ENCODE measurements at places on chromosomes 12 and 14.

GRCh38 chr12:29086325-29087271 is 62.5 kb upstream of the FAR2 start:
- DNase-seq = no peak

- DNase-seq = no peak
Measured at GRCh38 chr12:11929714-11930113, 141.0 kb upstream of the BCL2L14 start.

- peak; percentile 64 for DNase-seq
Measured at GRCh38 chr14:73785834-73786635, 65.6 kb upstream of the PTGR2 start.

DNA sequence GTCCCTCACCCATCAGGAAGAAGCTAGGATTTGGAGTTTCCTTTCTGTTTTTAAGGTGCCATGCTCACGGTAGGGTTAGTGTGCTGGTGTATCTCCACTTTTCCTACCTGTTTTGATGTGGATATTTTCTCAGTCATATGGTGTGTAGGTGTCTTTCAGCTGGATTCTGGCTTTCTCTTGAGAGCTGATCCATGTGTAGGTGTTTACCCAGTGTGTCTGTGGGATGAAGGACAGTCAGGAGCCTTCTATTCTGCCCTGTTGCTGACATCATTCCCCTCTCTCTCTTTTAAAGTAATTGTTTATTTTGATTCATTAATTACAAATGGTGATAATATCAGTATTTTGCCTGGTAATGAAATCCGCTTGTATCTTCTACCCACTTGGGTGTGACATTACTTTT is 22.8 kb downstream of the TMX1 start:
- no peak for DNase-seq

- DNase-seq = no peak
Measured at GRCh38 chr14:59060841-59061240, 127.6 kb upstream of the DAAM1 start.

GRCh38 chr14:21023174-21023573 is 1.7 kb downstream of the NDRG2 start:
- no peak for DNase-seq

DNA sequence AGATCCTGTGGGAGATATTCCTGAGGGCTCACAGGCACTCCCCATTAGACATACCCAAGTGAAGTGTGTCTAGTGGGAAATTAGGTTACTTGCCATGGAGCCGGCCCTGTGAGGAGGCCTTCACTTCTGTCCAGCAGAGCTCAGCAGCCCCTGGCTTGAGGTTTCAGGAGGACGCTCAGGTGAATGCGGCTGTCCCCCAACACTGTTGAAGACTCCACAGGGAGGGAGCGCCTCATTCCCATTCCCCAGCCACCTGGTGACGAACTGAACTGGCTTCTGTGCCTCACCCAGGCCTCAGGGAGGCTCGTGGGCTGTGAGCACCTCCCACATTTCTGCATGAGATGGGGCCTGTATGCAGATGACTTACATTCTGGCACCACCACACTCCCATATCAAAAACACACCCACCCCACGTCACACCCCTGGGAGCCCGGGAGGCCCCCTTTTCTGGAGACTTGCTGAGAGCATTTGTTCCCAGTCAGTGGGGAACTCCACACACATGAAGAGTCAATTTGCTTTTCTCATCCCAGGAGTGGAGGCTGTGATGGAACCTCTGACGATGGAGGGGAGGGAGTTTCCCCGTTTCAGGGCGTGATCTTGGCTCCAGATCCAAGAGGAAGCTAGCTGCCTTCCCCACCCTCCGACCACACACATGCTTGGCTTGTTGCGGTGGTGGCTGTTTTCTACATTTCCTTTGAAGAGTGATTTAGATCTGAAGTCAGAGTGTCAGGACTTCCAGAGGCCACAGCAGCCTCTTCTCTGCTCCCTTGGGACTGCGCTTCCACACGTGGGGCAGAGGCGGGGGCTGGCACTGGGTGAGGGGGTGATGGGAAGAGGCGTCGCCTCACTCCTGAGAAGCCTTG is 120.7 kb downstream of the ADGRD1 start:
- DNase-seq = no peak

- DNase-seq = no peak
Measured at GRCh38 chr12:5889381-5890047, 55.5 kb downstream of the ANO2 start.

- no peak for DNase-seq
Measured at GRCh38 chr14:38838049-38838978, 264.7 kb downstream of the SEC23A start.

DNA sequence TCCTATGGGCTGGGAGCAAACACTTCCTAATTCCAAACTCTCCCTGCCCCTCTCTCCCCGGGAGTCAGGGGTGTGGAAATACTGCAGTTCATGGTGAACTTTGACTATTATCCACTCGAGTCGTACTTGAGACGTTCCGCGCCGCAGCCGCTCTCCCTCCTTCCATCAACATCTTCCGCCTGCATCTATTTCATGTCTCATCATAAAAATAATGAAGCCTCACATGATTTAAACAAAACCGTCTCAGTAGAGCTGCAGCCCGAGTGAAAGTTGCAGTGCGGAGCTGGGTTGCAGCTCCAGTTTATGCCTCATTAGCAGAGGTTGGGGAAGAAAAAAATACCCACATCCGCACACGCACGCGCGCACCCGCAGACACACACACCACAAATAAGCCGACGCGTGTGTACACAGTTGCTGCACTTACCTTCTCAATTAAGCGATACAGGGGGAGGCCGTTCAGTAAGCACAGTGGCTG is 283 bp downstream of the LMO3 start:
- no peak for DNase-seq

GRCh38 chr14:53764846-53765245 is 191.8 kb downstream of the BMP4 start:
- DNase-seq = no peak

GRCh38 chr12:12007713-12008231 is 63.0 kb upstream of the BCL2L14 start:
- peak; percentile 30 for DNase-seq

DNA sequence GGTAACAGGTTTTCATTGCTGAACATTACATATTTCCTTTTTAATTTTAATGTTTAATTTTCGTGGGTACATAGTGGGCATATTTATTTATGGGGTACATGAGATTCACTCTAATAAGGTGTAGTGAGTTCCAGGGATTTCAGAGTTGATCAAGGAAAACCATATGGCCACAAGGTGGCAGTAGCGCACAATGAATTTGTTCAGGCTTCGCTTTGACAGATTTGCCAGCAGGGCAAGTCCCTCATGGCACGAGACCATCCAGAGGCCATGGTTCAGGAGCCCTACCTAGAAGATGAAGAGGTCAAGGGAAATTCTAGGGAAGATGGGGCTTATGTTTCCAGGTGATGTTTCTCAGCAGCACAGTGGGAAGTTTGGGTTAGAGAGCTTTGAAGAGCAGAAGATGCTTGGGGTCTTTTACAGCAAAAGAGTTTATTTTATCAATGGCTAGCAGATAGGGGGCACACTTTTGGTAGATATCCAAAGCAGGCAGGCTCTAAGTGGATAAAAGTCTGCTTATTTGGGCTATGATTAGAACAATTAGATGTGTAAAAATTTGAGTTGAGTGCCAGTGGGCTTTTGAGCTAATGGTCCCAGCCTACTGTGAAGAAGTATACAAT is 1004.4 kb downstream of the AACS start:
- DNase-seq = no peak

Data from GM06990 (cell line).